ENCODE measurements at places on chromosomes 3 and 15. TPM values are rescaled to one million over a fixed set of nuclear protein-coding genes. Genes with fewer than 3 reads are reported as not detected.

The IL17RD gene
- total RNA-seq, result 2.5 TPM

The STXBP5L gene
- not detected for total RNA-seq

The FBXO40 gene
- not detected for total RNA-seq

The AMOTL2 gene
- total RNA-seq, result 180 TPM

DNA sequence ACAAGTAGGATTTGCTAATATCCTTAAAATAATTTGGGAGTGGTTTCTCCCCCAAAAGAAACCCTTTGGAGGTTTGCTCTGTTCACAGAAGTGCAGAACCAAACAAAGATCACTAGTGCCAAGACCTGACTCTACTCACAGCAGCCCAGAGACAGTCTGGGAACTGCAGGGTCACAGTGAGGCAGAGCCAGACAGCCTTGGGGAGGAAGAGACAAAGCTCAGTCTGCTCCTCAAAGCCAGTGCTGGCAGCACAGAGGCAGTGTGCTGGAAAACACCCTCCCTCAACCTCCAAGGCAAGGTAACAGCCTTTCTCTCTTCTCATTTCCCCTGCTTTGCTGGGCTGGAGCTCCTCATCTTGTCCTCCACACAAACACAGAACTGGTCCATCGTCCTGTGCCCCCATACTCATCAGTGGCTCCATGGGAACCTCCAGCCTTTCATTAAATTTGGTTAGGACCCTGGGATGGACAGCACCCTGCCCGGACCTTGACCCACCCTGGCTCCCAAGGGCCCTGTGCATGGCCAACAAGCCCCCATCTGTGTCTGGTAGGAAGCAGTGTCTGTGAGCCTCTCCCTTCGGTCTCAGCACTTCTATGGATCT lies 12.6 kb downstream of the RAB6B start:
- DNase-seq, result no peak

- no peak for DNase-seq
Measured at GRCh38 chr3:161266731-161267150, 45.6 kb downstream of the NMD3 start.

GRCh38 chr15:46344915-46345314 lies 710.1 kb downstream of the SQOR start:
- no peak for DNase-seq

DNA sequence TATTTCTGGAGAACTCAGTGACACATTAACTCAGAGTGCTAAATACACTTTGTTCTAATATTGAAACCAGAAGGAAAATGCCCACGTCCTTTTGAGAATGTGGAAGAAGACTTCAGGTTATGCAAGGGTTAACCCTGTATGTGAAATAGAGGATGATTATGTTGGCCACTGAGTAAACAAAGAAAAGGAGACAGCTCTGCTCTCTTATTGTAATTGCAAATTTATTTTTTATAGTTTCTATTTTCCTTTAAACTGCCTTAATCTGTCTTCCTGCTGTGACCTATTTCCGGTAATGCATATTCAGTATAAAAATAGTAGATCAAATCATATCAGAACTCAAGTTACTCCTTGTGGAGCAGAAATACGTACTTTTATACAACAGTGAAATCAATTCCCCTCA lies 1239.2 kb downstream of the ROBO2 start:
- no peak for DNase-seq

DNA sequence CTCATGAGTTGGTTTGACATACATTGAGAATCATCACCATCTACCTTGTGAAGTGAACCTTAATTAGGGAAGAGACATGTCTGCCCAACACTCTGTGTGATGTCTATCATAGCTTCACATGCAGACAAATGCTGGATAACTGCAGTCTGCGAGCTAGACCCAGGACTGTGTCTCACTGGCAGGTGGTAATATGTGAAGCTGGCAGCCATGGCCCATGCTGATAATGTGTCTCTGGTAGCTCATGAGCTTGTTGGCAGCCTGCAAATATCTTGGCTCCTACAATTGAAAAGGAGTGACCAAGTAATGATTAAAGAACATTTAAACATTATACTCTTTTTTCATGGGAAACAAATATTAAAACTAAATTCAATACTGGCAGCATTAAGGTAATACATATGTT lies 234.8 kb downstream of the CHST2 start:
- DNase-seq, result no peak

DNA sequence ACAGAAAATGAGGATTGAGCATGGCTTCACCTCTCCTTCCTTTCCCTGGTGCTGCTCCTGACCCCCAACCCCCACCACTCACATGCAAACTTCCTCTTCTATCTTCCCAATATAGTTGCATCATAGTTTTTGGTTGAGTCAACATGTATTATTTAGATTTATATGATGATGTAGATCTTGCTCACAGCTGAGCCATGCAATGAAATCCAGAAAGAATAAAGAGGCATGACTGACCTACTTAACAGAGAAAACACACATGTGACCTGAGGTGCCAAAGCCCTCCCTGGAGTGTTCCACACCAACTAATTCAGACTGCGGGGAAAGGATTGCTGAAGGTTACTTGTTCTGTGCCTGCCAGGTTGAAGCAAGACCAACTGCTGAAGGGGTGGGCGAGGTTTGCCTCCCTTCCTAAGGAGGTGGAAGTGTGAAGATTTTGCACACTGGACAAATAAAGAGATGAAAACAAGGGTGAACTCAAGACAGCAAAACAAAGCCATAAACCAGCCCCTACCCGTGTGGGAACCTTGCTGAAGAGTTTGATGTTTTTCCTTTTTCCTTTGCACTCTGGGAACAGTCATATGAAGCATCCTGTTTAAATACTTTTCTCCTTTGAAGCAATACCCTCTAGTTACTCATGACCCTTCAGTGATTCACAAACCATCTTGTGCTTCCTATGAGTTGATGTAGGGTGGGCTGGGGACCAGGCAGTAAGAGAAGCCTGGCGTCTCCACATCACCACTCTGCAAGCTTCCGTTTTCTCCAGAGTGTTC lies 155.2 kb upstream of the UBE2E1 start:
- peak; percentile 56 for DNase-seq

GRCh38 chr3:56677286-56677685 lies 5.8 kb downstream of the TASOR start:
- no peak for DNase-seq

DNA sequence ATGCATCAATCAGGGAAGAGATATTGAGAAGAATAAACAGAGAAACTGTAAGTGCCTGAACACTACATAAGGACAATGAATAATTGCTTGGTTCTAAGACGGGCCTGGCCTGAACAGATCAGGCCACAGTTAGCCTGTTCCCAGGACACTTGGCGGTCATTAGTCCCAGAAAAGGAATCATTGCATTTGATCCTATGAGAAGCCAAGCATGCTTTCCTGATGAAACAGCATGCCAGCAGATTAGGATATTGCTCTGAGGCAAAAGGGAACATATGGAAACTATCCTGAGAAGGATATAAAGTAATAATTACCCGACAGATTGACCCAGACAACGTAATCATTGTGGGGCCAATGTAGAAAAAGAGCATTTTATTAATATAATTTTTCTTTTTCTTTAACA lies 51.9 kb downstream of the STRIT1 start:
- no peak for DNase-seq

DNA sequence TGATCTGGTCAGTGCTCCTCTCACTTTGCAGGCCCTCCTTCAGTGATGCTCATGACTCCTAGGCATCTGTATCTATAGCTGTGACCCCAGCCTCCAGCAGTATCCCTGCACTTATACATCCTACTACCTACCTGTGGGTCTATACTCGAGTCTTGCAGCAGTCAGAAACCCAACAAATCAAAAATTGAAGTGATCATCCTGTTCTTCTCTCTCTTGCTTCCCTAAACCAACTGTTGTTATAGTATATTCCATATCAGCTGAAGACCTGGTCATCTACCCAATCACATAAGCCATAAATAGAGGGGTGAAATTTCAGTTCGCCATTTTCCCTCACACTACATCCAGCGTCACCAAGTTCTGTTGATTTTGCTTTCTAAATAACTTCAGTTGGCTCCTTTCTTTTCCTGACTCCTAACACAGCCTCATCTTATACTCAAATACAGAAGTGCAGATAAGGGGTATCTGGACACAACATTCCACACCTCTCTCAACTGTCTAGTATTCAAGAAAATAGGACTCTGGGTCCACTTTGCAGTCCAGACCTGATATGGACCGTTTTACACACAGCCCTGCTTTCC lies 25.9 kb upstream of the SRPRB start:
- DNase-seq, result no peak

GRCh38 chr3:42014458-42014920 lies 52.6 kb upstream of the ULK4 start:
- no peak for DNase-seq

GRCh38 chr3:89851974-89852621 lies 744.7 kb downstream of the EPHA3 start:
- DNase-seq, result peak; percentile 16

DNA sequence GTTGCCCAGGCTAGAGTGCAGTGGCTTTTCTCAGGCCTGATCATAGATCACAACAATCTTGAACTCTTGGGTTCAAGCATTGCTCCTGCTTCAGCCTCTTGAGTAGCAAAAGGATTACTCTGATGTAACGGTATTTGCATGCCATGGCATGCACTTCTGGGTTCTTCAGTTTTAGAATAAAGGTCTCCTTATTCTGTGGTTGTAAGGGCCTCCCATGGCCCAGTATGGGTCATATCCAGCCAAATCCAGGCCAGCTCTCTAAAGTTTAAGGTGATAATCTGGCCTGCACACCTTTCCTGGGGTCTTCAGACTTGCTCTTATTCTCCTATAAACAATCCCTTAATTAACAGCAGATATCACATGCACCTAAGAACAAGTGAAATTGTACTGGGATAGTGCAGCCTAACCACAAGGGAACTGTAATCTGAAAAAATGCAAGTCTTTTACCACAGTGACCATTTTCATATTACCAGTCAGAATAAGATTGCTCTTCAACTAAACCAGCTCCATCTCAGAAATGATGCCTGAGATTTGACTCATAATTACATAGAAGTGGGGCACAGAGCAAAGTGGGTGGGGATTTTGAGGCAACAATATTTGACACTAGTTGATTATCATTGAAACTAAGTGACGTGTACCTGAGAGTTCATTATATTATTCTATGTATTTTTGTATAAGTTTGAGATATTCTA lies 25.4 kb downstream of the COMMD2 start:
- no peak for DNase-seq

DNA sequence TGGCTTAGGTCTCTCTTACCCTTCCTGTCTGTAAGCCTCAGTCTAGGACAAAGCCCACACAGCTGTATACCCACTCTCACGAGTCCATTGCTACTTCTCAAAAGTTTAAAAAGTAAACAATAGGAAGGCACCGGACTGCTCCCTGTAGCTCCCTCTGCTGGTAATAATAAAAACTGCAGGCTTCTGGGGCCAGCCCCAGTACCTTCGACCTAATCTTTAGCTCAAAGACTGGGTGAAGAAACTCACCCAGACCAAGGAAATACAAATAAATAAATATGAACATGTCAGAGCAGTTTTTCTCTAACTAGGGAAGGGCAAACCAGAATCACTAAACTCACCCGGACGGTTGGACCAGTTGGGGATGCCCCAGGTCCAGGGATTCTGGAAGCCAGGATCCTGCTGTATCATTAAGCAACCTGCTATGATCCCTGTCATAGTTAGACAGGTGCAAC lies 5.0 kb downstream of the FAM219B start:
- DNase-seq, result peak; percentile 42

DNA sequence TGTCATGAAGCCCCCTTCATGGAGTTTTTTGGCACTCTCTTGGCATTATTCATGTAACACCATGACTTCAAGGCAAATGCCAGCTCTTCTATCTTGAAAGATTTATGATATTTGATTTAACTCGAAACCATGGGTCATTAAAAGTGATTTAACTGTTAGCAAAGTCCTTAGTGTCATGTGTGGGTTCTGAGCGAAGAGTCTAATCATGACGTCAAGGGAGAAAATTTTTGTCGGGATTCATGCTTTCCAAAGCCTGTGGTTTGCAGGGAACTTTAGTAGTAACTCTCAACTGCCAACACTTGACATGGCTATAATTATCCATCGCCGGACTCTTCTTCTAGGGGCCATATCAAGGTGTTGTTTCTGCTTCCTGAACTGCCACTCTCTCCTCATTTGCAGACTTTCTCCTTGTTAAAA lies 11.5 kb downstream of the GXYLT2 start:
- no peak for DNase-seq

GRCh38 chr3:178255315-178255714 lies 280.9 kb upstream of the KCNMB2 start:
- no peak for DNase-seq

DNA sequence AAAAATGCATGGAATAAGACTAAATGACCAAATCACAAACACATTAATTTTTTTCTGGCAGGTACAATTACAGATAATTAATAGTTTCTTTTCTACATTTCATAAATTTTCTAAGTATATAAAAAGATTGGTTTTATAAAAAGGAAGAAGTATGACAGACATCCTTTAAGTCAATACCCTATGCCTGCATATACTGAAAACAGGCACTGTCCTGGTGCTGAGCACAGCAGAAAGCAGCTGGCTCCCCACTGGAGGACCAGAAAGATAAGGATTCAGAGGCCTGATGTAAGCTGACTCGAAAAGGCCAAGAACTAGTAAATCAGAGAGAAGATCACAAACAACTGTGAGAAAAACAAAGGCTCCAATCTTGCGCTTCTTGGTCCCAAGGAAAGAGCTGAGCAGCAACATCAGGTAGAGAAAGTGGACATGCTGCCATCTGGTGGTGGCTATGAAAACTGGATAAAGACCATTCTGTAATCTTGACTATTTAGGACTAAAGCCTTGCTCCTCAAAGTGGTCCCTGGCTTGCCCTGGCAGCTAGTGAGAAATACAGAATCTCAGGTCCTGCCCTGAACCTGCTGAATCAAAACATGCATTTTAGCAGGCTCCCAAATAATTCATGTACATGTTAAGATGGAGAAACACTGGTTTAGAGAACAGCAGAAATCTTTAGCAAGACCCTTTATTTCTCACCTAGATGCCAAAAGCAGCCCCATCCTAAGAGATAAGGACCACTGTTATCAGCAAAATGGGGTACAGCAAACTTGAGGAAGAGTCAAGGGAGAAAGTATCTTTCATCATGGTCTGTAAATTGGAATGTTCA lies 76.0 kb downstream of the TRANK1 start:
- DNase-seq, result no peak

DNA sequence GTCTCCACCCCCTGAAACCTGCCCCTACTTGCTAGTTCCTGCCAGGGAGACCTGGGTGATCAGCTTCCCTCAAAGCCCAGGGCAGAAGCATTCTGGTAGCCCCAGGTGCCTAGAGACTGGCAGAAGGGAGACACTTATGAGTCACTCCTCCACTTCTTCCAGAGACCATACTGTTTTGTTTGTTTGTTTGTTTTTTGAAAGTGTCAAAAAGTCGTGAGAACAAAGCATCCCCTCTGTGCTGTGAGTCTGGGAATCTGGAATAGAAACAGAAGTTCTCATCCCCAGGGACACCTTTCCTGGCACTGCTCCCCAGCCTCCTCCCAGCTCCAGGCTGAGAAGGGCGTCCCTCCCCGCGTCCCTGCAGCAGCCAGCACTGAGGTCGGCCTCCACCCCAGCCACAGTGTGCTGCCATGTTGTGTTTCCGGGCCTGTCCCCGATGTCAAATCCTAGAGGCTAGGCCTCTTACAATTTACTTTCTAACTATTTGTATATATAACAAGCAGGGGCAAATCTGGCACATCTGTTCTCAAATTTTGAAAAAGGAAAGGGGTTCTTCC lies 573.0 kb downstream of the RBMS3 start:
- DNase-seq, result no peak

DNA sequence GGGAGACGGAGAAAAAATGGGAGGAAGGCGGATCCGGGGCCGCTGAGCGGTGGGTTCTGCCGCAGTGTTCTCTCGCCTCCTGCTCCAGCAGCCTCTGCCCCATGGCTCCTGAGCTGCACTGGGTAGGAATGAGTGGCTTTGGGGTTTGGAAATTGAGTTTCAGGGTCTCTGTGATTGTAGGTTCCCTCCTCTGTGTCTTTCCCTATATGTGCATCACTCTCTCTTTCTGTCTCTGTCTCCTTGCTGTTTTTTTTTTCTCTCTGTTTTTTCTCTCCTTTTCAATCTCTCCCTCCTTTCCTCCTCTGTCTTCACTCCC lies 1.9 kb downstream of the GRM7 start:
- DNase-seq, result no peak
